ENCODE measurements at places on chromosomes 2 and 18. TPM values are rescaled to one million over a fixed set of nuclear protein-coding genes. Genes with fewer than 3 reads are reported as not detected.
A peak's percentile ranks its signal among the peaks of the same experiment; 100 is the strongest.

DNA sequence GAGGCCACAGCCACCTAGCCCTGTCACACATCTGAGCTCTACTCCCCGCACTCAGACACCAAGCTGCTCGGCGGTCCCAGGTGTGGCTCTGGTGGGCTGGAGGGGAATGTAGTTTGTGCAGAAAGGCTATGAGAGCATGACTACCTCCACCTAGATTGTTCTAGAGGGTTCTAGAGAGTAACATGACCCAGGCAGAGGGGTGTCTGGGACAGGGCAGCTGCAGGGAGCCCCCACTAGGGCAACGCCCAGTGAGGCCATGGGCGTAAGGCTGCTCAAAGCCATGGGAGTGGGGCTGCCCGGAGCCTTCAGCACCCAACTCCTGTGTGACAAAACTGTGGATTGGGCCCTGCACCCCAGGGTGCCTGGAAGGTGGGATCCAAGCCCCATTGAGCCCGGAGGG, 511.4 kb upstream of the MYT1L start:
- no peak for DNase-seq

DNA sequence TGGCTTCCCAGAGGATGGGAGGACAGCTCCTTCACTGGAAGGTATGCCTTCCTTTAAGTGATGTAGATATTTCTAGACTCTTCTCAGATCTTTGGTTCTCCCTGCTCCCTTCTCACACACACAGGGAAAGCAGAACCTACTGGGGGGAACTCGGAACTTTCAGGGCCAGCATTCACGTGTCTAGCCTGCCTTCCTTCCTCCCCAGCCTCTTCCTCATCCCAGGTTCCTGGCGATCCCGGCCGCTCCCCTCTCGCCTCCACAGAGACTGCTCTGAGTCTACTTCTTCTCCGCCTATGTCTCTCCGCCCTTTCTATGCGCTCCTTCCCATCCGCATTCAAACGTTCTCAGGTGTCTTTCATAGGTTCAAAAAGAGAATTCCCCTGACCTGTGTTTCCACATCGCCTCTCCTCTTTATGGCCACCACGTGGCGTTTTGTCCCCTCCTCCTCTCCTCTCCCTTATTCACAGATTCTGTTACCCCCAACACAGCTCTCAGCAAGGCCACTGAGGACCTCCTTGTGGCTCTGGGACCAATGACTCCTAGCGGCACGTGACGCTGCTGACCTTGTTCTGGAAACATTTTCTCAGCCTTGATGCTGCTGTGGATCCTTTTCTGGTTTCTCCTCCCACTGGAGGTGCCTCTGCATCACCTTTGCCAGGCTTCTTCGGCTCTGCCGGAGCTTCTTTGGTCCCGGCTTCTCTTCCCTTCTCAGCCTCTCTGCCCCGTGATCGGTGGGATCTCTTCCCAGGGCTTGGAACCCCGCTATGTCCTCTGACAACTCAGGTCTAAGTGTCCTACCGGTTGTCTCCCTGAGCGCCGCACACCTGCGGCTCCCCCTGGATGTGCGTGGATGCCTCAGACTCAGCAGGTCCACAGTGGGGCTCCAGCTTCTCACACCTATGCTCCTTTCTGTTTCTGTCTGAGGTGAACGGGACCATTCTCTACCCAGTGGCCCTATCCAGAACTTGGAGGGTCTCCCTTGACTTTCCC, 77.5 kb downstream of the VAPA start:
- DNase-seq: no peak

DNA sequence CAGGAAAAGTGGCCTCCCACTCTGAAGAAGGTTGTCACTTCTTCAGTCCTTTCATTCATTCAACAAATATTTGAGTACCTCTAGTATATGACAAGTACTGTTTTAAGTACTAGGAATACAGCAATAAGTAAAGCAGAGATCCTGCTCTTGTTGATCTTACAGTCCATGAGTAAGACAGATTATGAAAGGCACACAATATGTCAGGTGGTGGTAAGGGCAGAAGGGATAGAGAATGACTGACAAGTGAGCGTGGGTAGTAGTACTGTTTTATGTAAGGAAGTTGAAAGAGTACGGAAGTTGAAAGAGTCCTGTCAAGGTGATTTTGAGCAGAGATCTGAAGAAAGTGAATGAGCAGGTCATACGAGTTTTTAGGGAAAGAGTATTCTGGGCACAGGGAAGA, 111.3 kb downstream of the GALNT1 start:
- DNase-seq: no peak

DNA sequence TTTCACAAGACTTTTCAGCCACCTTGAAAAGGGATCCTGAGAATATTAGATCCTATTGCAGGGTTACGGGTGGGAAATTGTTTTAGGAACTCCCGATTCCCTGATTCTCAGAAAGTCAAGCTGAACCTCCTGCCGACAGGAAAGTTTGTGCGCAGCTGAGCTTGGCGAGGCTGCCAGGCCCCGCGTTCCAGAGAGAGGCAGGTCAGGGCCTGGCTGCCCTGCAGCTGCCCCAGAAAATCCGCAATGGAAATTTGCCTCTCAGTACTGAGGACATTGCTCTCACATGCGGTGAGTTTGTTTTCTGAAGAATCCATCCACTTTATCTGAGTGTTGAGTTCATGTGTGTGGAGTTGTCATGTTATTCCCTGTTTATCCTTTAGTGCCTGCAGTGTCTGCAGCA, 144.2 kb downstream of the RTP5 start:
- no peak for DNase-seq

- no peak for DNase-seq
Measured at GRCh38 chr2:38934742-38935141, 45.1 kb downstream of the ARHGEF33 start.

GRCh38 chr18:73597832-73598615, 549.6 kb downstream of the FBXO15 start:
- no peak for DNase-seq

GRCh38 chr18:23387265-23387664, 65.8 kb upstream of the RIOK3 start:
- no peak for DNase-seq

DNA sequence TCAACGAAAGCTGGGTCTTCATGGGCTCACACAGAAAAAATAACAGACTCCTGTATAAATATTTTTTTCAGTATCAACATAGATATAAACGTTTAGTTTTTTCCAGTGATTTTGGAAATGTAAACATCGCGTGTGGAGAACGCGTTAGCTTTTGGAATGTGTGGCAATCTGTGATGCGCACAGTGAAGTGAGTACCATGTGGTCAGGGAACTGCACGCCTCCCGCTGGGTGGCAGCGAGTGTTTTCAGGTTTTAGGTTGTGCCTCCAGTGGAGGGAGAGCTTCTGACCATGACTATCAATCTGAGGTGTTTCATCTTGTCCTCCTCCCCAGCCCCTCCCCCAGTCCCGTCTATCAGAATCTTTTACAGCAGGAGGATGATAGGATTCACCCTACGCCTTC, 127.8 kb downstream of the ARHGAP28 start:
- DNase-seq: peak; percentile 13

GRCh38 chr2:85435981-85436835, 17.7 kb downstream of the SH2D6 start:
- DNase-seq: no peak

DNA sequence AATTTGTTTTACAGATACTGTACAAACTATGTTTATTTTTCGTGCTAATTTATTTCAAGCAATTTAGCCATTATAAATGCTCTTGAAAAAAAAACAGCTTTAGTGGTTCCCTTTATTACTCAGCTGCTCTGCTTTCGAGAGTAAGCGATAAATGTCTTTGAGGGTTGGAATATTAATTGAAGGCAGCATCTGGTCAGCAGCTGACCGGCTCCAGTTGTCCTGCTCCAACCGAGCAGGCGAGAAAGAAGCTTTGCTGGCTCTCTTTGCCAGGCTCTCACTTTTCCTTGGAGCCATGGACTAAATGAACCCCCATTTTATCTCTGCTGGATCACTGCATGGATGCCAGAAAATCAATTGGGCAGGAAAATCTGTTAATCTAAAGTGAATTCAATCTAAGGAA, 147.4 kb downstream of the LNPK start:
- DNase-seq: peak; percentile 34

GRCh38 chr2:168355121-168355520, 101.0 kb upstream of the CERS6 start:
- no peak for DNase-seq

- peak; percentile 96 for DNase-seq
Measured at GRCh38 chr2:12318427-12319057, 398.2 kb upstream of the TRIB2 start.

- DNase-seq: no peak
Measured at GRCh38 chr2:150531591-150531990, 44.1 kb upstream of the RND3 start.

DNA sequence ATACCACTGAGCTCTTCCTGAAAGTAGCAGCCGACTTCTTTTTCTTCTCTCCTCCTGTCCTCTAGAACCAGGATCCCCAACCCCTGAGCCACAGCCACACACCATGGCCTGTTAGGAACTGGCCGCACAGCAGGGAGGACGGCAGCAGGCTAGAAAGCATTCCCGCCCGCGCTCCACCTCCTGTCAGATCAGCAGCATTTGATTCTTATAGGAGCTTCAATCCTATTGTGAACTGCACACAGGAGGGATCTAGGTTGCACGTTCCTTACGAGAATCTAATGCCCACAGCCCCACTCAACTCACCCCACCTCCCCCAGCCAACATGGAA, 179.1 kb upstream of the SH3BP4 start:
- no peak for DNase-seq

DNA sequence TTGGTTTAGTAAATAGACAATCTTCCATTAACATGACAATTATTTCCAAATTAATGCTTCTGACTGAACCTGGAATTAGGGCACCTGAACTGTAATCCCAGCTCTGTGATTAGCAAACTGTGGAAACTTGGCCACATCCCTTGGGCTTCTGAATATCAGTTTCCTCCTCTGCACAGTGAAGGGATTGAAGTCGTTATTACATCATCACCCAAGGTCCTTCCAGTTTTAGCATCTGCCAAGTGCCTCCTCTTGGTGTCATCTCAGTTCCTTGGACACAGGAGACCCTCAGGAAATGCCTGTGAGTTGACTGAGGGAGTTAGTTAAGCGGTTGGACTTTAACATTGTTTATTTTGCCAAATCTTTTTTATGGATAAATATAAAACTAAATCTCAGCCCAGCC, 64.8 kb downstream of the MOGAT1 start:
- DNase-seq: no peak

DNA sequence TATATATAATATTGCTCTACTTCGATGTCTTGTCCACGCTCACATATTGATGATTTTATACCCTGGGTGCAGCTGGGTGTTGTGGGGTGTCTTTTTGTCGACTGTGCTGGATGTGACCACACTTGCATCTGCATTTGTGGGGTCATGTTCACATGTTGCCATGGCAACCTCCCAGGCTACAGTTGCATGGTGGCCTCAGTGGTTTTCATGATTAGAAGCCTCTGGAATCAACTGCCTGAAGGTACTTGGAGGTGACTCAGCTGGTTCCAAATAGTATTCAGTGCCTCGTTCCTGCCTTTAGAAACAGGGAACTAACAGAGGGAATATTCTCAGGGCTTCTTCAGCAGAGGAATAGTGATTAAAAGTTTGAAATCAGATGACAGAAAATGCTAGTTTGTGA, 166.3 kb upstream of the NYAP2 start:
- DNase-seq: no peak

MDH1B gene
- 1.3 TPM for total RNA-seq

FTCDNL1 gene
- 0.32 TPM for total RNA-seq

TYW5 gene
- 10.3 TPM for total RNA-seq

TFCP2L1 gene
- total RNA-seq: not detected

LOXHD1 gene
- total RNA-seq: under 0.01 TPM

LYG2 gene
- not detected for total RNA-seq

All from fibroblast of villous mesenchyme (primary cell).